Foreskin fibroblast (primary cell): ENCODE measurements at places on chromosomes 2 and 18.

DNA sequence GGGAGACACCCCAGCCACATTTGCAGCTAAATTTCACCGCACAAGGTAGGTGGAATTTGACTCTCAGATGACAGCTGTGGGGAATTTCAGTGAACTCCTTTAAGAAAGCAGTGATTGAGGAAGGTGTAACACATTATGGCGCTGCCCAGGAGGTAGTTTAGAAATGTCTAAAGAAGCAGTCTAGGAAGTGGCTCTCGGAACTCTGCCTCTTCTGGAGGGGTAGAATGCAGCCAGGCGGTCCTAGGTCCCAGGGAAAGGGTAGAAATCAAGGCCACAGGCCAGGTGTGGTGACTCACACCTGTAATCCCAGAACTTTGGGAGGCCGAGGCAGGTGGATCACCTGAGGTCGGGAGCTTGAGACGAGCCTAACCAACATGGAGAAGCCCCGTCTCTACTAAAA lies 179.0 kb upstream of the HAAO start:
- DNase-seq, result no peak

DNA sequence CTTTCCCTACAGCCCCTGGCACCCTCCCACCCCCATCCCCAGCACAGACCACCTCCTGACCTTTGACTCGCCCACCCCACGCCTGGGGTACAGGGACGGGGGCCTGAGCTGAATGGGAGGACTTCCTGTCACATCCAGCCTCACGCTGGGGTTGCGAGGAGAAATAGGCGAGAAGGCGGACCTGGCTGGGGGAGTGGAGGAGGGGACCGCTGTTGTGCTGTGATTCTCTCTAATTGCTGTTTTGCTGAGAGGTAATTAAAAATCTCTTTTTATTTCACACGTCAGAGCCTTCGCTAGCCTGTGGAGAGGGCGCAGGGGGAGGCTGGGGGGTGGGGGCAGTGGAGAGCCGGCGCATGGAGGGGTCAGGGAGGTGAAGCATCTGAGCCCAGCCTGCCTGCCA lies 9.7 kb upstream of the ECEL1 start:
- DNase-seq, result no peak

DNA sequence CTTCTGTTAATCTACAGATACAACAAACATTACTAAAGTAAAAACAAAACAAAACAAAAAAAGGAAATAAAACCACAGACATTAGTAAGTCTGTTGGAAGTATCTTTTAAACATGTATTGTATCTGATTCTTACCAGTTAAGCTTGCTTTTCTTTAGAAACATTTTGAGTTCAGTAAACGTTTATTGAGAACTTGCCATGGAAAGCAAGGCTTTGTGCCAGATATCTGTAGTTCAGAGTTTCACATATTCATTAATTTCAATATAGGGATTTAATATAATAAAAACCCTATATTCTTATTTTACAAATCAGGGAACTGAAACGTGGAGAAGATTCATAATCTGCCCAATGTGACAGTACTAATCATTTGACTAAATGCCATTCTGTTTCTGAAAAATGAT lies 1101.0 kb upstream of the GYPC start:
- DNase-seq, result no peak

DNA sequence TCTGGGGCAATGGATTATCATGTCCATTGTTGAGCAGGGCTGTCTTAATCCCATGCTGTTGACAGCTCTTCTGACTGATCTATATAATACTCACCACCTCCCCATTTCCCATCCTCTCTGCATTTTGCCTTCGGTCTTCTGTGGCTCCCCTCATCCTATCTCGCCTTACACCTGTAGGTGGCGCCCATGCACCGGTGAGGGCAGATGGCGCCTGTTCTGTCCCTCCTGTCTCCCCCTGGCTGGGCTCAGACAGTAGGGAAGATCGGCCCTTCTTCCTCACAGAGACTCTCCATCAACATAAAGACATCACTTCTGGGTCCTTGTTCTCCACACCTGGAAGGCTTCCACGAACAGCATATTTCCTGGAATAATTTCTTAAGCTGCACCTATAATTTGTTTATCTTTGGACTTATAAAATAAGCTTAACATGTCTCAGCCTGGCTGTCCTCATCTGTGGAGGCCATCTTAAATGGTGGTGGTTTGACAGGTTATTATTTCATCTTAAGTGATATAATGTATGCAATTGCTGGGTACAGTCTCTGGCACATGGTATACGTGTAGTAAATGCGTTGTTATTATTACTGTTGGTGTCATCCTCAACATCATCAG lies 10.9 kb upstream of the CDH20 start:
- no peak for DNase-seq

DNA sequence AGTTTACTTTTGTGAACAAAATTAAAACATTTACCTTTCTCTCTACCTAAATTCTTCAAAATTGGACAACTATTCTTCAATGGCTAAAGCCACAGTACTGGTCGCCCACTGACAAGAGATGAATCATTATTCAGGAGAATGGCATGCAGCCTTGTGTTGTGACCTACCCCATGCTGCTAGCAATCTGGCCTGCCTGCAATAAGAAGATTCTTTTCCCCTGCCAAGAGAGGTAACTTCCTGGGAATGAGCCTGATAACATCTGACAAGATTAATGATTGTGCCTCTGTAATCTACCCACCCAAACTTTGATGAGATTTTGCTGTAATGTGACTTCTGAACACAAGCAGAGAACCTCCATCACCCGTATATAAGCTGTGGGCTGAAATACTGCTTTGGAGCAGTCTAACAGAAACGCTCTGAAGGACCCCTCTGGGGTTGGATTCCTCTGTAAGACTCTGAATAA lies 47.0 kb upstream of the ST3GAL5 start:
- DNase-seq, result peak; percentile 39

GRCh38 chr2:207658156-207658555 lies 33.0 kb upstream of the METTL21A start:
- no peak for DNase-seq

- no peak for DNase-seq
Measured at GRCh38 chr2:205656461-205656860, 25.8 kb upstream of the NRP2 start.

GRCh38 chr2:208148803-208149202 lies 2.8 kb upstream of the CRYGB start:
- DNase-seq, result no peak

DNA sequence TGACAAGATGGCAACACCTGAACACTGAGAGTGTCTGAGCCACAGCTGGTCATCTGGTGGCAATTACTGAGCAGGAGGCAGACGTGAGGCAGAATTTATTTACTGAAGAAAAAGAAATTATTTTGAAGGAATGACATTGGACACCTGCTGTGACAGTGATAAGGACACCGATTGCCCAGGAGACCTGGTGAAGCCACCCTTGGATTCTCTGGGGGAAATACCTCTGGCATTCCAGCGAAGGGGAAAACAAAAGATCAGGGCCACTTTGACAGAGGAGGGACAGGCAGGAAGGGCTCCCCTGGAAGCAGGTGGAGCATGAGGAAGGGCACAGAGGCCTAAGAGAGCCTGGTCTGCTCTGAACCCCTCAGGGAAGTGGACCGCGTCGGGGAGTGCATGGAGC lies 85.4 kb upstream of the ALPP start:
- no peak for DNase-seq

DNA sequence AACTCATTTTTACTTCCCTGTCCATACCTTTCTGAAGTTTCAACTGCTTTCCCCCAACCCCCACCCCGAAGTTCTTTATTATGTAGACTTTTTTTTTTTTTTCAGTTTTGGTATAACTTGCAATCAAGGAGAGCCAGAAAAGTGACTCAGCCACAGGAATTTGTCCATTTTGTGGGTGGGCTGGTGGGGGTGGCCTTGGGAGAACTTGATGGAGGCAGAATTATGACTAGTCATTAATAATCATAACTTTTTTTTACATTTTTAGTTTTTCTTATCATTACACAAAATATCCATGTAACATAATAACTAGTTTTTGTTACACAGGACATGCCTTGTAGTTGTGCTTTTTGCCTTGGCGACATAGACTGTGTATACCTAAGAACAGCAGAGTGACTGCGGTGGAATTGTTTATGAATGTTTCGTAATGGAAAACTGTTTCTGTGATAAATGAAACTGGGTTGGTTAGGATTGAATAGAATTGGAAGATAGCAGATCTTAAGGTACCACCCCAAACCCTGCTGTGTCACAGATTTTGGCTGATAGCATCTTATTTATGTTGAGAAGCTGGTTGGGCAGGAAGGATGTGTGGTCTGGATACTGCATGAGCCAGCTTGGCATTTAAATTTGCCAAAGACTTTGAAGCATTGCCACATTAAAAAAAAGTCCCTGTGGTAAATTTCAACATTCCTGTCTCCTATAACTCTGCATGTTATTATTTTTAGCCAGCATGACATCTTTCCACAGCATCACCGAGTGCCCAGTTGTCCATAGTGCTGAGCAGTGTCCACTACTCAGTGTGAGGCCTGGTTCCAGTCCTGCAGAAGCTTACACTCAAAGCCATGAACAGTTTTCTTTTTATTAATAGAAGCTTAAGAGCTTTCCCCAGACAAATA lies 30.7 kb downstream of the LYPD6B start:
- no peak for DNase-seq

DNA sequence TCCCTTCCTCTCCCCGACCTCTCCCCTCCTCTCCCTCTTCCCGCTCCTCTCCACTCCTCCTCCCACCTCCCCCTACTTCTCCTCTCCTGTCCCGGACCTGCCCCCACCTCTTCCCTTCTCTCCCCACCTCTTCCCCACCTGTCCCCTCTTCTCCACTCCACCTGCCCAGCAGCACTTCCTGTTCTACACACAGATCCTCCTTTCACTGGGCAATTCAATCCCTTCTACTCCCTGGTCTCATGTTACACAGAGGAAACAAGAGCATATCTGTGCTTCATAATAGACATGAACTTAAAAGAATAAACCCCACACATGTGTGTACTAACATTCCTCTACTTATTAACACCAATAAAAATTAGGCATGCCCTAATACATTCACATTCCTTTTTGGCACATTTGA lies 34.8 kb downstream of the TIMM21 start:
- DNase-seq, result no peak

GRCh38 chr2:20107352-20107751 lies 55.9 kb upstream of the LAPTM4A start:
- no peak for DNase-seq

- no peak for DNase-seq
Measured at GRCh38 chr2:85741211-85741832, 12.5 kb upstream of the ATOH8 start.

GRCh38 chr2:40106061-40106460 lies 327.0 kb upstream of the THUMPD2 start:
- no peak for DNase-seq

DNA sequence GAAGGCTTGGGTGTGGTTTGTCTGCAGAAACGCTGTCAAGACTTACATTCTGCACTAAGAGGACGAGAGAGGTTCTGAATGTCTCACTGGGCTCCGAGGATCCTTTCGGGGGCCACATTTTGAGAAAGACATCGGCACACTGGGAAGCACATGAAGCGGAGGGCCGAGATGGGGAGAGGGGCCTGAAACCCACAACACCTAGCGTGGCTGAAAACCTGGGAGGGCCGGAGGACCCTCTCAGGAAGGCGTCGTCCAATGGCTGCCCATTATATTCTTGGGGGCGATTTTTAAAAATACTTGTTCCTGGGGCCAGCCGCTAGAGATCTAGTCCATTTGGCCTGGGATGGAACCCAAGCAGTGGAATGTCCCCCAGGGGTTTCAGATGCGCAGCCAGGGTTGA lies 229.6 kb downstream of the GBX2 start:
- no peak for DNase-seq

- DNase-seq, result no peak
Measured at GRCh38 chr2:144694456-144694855, 174.5 kb upstream of the ZEB2 start.

DNA sequence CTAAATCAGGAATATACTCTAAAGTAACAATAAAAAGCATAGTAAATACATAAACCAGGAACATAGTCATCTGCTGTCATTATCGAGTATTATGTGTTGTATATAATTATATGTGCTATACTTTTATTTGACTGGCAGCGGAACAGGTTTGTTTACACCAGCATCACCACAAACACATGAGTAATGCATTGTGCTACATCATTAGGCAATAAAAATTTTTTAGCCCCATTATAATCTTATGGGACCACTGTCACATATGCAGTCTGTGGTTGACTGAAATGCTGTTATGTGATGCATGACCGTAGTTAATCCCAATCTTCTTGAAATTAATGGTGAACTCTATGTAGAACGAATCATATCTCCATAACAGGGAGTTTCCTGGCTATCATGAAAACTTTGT lies 136.7 kb upstream of the ZFP36L2 start:
- DNase-seq, result no peak

GRCh38 chr18:644395-645004 lies 13.0 kb upstream of the TYMS start:
- DNase-seq, result no peak

DNA sequence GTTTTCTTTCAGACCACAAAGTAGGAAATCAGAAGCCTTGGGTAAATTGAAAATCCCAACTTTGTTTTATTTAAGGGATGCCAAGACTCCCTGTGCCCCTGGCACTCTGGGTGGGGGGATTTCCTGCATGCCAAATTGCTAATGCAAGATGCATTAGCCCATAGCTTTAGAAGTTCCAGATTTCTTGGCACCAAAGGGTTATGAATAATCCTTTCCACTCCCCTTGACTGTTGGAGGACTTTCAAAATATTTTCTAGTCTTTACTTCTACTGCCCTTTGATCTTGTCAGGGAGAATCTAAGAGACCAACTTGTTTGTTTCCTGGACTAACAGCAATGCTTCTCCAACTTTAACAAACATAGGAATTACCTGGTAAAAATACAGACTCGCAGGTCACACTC lies 81.8 kb upstream of the TGIF1 start:
- DNase-seq, result peak; percentile 57

DNA sequence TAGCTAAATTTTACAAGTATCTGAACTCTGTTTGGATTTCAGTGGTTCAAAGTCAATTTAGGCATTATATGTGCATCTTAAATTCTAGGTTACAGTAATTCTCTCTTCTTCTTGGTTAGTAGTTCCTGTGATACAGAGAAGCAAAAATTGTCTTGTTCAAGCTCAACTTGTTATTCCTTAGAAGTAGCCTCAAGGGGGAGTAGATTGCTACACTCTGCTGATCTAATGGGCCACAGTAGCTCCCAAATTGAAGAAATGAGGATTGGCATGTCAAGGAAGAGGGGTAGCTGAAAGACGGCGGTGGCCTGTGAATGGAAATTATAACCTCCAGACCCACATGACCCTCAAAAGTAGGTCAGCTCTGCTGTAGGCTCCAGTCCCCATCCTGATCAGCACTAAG lies 334.7 kb downstream of the HRH4 start:
- no peak for DNase-seq

- no peak for DNase-seq
Measured at GRCh38 chr2:59905731-59906130, 647.7 kb downstream of the BCL11A start.

DNA sequence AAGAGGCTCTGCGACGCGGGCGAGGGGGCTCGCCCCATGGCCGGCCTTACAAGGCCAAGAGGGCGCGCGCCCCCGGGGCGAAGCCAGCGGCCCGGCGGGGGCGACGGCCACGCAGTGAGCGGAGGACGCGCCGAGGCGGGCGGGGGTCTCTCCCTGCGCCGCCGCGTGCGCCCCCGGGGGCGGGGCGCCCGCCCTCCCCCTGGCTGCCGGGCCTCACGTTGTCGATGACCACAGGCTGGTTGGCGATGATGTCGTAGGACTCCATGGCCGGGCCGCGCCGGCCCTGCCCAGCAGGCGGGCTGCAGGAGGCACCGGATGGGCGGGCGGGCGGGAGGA lies 250 bp downstream of the ACTR1B start:
- DNase-seq, result no peak
